ENCODE measurements at places on chromosomes 2 and 18.
A peak's percentile ranks its signal among the peaks of the same experiment; 100 is the strongest.

DNA sequence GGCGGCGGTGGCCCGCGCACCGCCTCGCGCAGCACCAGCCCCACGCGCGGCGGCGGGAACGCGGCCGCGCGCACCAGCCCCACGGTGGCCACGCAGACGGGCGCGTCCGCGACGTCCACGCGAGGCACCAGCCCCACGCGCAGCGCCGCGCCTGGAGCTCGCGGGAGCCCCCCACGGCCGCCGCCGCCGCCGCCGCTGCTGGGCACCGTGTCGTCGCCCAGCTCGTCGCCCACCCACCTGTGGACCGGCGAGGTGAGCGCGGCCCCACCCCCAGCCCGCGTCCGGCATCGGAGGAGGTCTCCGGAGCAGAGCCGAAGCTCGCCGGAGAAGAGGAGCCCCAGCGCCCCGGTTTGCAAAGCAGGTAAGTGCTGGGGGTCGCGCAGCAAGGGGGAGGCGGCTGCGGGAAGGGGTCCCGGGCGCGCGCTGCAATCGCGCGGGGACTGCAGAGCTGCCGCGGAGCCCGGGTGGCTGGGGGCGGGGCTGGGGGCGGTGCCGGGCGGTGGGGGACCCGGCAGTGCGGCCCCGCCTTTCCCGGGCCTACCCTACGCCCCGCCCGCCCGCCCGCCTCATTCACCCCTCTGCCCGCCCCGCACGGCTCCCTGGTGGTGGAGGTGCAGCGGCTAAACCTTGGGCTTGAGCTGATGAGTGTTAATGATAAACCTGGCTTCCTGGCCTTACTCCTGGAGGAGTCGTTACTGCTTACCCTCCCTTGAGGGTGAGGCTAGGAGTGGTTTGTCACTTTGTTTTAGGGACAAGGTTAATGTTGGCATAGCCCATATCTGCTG, 851 bp downstream of the FAM117B start:
- peak; percentile 87 for DNase-seq

DNA sequence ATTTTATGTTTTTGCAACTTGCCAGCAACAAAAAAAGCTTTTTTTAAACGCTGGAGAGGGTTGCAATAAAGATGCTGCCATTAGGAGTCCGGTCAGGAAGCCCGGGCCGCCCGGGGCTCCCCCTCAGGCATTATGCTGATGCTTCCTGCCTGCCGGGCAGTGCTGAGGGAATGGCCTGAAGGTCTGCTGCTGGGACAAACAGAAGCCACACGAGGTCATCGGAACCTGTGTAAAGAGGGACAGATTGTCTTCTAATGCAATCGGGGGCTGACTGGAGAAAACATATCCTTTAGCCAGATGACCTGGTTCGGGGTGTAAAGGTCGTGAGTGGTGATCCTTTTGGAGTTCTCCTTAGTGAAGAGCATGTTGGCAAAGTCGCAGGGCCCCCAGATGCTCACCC, 2.3 kb downstream of the IMPA2 start:
- DNase-seq = no peak

- no peak for DNase-seq
Observed at GRCh38 chr2:163077241-163077640, 238.7 kb upstream of the KCNH7 start.

- DNase-seq = peak; percentile 66
Observed at GRCh38 chr2:88159955-88160415, 10.2 kb upstream of the THNSL2 start.

- DNase-seq = no peak
Observed at GRCh38 chr18:8264861-8265411, 344.3 kb upstream of the RAB12 start.

DNA sequence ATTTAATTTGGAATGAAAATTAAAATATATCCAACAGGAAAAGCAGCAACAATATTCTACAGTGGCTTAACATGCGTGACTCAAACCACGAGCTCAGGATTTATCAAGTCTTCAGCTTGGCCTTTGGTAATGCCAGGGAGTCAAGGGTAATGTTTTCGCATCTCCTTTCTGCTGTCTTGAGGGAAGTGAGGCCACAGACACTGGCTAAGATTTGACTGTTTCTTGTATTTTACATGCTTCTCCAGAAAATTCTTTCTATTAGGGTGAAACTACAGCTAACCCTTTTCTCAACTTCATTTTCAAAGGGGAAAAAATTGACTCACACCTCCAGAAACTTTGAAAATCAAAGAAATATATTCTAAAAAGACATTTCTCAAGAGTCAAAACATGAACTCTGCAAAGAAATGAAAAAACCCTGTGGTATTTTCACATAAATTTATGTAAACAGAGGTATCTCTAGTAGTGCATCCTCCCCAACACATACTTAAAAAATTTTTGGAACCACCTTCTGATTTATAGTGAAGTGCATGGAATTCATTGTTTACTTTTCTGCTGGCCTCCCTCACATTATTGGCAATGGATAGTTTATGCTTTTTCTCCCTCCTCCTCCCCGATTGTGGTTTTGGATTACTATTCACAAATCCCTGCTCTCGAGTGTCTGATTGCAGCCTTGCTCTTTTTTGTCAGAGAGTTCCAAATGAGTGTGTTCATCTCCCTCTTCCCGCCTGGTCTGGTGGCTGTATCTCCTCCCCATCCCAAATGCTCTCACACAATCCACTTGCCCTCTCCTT, 48.7 kb downstream of the DPP4 start:
- DNase-seq = no peak

- no peak for DNase-seq
Observed at GRCh38 chr18:36481935-36482334, 184.4 kb downstream of the FHOD3 start.

GRCh38 chr2:16617282-16618266, 48.1 kb downstream of the CYRIA start:
- peak; percentile 34 for DNase-seq

DNA sequence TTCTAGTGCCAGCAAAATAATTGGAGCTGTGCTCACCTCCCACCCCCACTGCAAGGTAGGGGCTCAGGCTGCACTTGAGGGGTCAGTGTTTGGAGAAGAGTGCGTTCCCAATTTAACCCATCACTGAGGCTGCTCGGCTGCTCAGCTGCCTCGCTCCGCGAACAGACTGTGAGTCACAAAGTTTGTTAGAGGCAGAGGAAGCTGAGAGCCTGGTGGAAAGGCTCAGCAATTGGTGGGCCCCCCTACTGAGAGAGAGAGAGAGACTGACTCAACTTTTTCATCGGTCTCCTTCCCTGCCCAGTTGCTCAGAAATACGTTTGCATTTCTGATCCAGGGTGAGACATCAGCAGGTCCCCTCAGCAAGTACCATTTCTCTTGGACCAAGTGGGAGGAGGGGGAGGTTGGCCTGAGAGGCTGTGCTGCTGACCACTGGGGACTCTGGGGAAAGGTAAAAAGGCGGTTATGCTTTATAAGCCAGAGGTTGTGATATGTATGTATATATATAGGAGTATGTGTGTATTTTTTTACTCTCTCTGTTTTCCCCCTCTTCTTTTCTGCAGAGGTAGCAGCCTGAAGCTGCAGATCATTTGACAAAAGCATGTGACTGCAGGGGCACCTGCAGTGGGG, 1.5 kb downstream of the EFR3B start:
- DNase-seq = no peak

GRCh38 chr2:155972916-155973315, 359.6 kb downstream of the NR4A2 start:
- no peak for DNase-seq

- peak; percentile 75 for DNase-seq
Observed at GRCh38 chr2:207311316-207312005, 145.7 kb upstream of the KLF7 start.

- no peak for DNase-seq
Observed at GRCh38 chr2:205276116-205276777, 406.1 kb upstream of the NRP2 start.

- DNase-seq = no peak
Observed at GRCh38 chr2:211401328-211401727, 844.9 kb downstream of the CPS1 start.

- no peak for DNase-seq
Observed at GRCh38 chr2:73979021-73979420, 5.7 kb upstream of the TET3 start.

DNA sequence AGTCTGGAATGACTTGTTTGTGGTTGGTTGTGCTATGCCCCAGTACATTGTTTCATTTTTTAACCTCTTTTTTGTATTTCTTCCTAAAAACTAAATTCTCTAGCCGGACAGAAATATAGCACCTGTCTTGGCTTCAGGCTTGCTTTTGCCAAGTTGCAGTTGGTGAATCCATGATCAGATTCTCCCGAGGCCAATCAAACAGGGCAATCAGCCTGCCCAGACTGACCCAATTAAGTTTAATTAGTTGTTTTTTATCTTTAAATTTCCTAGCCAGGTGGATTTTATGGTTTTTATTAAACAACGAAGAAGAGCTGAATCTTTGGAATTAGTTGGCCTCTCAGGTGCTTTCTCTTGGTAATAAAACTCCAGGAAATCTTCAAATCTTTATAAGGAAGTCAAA, 162.1 kb downstream of the CPS1 start:
- DNase-seq = no peak

- no peak for DNase-seq
Observed at GRCh38 chr2:27014771-27015433, 17.9 kb upstream of the TMEM214 start.

DNA sequence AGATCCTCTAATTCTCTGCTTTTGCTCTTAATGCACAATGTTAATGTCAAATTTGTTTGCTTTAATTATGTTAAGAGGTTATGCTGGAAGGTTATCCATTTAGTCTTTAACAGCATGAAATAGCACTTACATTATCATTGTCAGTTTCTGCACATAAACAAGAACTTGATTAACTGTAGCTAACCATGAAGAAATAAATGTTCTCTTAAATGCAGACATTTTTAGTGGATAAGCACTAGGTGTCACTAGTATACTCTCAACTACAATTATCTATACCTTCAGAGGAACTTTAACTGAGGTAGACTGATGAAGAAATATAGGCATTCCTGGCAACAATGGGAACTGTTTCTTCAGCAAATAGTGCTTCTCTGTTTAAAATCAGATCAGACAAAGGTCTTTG, 178.8 kb upstream of the CHST9 start:
- DNase-seq = no peak

DNA sequence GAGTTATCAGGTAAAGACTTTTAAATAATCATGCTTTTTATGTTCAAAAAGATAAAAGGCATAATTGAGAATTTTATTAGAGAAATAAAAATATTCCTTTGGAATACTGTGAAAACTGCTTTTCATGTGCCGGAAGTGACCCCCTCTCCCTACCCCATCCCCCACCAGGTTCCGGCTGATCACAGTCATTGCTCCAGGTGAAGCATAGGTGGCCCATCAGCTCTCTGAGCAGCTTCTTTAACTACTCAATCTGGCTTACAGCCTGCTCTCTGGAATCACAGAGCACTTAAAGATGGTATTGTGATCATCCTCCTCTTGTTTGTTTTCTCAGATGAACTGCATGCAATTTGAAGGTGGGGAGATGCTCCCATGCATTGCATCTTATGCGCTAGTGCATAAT, 257.7 kb downstream of the EN1 start:
- DNase-seq = no peak

DNA sequence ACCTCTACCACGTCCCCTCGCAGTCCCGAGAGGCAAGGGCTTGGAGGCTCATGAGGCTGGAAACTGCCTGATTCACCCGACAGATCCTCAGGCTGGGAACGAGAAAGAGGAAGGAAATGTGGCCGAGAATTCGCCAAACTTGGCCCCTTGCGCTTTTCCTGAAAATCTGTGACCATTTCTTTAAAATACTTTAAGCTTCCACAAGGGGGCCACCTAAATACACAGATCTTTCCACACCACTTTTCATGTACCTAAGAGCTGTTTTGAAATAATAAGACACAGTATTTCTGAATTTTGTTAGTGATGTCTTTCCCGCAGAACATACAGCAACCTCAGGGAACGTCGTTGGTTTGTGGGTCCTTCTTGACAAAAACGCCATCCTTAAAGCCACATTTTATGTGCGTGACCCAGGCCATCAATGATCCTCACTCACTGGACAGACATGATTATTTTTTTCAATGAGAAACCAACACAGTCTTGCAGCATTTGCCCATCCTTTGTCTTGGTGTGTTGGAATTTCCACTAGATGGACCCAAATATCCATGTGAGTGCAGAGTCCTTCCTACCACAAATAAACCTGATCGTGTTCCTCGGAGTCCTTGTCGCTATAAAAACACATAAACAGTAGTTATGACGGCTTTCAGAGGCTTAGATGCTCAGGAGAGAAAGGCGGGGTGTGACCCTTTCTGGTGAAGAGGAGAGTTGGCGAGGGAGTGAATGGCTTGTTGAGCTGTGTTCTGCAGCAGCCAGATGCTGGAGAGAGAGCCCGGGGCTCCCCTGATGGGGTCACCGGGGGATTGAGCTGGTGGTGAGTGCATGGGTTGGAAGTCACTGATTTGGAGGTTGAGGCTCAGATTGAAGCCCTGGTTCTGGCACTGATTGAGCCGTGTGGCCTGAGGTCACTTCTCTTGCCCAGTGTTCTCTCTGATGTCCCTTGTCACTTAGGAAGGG, 25.0 kb downstream of the DCDC2C start:
- peak; percentile 27 for DNase-seq

DNA sequence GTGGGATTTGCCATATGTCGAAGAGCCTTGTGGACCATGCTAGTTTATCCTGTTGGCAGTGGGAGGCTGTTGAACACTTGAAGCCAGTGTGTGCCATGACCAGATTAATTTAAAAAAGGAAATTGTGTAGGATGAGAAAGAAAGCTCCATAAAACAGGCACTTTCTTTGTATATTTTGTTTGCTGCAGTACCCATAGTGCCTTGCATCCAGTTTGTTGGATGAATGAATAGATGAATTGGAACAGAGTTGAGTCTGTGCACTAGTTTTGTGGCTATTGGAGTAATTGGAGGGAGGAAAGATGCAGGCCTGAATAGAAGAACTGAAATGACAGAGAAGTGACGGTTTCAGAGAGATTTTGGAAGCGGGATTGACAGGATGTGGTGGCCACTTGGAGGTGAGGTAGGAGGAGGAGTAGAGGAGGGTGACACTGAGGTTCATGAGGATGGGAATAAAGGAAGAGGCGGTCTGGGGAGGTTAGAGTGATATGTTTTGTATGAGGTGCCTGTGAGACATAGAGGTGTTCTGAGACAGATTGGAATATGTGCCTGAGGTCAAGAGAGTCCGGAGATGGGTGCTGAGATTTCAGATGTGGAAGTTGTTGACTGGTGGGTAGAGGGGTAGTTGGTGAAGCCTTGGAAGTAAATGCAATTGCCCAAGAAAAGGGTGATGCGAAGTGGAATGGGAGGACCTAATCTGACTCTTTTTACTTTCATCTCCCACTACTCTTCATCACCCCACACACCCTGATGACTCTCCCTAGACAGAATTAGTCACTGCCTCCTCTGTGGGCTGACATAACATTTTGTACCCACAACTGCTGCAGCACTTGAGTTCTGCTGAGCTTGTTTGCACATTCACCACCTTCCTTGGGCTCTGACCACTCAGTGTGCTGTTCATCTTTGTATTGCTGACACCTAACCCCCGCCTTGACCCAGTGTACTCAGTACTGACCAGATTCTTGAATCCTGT, 5.1 kb downstream of the DGUOK start:
- no peak for DNase-seq

GRCh38 chr2:108262036-108262435, 22.3 kb downstream of the SULT1C3 start:
- DNase-seq = no peak

- no peak for DNase-seq
Observed at GRCh38 chr18:65942854-65943253, 192.0 kb downstream of the CDH7 start.

GRCh38 chr2:95265182-95265581, 9.1 kb upstream of the PROM2 start:
- DNase-seq = no peak

All from erythroblast (primary cell).